ENCODE measurements at places on chromosomes 2 and 18.

DNA sequence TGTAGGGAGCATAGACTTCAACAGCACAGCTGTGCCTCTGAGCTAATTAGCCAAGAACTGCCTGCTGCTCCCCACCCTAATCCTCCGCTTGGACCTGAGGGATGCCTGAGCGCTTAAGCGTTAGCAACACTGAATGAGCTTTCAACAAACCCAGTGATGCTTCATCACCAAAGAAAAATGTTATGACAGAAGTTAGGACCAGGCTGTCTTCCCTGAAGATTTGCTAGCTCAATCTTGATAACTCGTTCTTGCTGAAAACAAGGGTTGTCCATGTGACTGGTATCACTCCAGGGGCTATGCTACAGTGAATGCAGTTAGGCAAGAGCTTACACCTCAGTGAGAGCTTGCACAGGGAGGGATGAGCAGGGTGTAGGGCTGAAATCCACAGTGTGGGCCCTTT lies 190.7 kb upstream of the SIX2 start:
- DNase-seq, result no peak

GRCh38 chr18:3002732-3003131 lies 10.2 kb downstream of the LPIN2 start:
- DNase-seq, result no peak

- DNase-seq, result no peak
Measured at GRCh38 chr2:148523315-148523714, 121.2 kb upstream of the EPC2 start.

- DNase-seq, result no peak
Measured at GRCh38 chr2:27959496-27959895, 69.0 kb downstream of the BABAM2 start.

GRCh38 chr2:43325107-43325811 lies 98.9 kb upstream of the ZFP36L2 start:
- no peak for DNase-seq

DNA sequence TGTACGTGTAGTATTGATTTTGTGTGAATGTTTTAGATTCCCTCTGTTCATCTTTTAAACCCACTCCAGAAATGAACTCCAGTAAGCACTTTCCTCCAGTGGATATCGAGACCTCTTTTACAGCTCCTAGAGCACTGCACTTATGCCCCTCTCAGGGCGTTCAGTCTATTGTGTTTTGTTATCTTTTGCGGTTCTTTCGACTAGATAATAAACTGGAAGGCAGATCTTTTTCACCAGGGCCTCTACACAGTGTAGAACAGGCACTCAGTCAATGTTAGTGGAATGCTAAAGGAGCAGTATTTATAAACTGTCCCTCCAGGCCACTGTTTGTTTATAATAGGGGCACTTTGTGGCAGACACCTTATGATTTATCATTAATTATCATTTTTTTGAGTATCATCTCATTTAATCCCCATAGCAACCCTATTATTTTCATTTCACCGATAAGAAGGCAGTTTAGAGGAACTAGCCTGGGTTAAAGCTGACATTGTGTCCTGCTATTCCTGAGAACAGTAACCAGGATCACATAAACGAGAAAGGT lies 742 bp upstream of the SOS1 start:
- DNase-seq, result no peak

GRCh38 chr2:151922845-151923666 lies 94.8 kb upstream of the ARL5A start:
- DNase-seq, result no peak

GRCh38 chr18:79903787-79904356 lies 47.6 kb downstream of the SLC66A2 start:
- no peak for DNase-seq

DNA sequence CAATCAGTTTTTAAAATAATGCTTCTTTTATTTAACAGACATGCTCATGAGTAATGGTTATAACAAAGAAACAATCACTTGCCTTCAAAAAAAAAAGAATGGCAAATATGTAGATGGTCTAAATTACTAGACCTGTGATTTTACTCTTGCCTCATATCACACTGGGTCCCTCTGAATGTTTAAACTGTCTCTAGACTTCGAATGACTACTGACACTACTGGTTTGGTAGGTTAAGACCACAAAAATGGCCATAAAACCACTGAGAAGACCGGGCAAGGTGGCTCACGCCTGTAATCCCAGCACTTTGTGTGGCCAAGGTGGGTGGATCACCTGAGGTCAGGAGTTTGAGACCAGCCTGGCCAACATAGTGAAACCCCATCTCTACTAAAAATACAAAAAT lies 5.1 kb upstream of the SELENOI start:
- no peak for DNase-seq

DNA sequence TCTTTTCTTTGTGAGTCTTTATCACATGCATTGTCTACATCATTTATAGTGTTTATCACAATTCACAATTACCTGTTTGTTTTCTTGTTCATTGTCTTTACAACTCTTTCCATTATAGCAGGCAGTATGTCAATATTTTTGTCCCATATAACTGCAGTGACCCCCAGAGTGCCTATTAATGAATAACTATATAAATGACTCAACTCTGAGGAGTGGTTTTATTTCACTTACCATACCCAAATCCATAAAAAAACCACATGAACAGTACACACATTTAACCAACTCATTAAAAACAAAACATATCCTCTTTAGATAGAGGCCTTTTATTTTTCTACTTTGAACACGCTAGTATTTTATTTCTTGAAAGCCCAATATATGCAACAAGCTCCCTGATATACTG lies 1419.1 kb upstream of the NXPH2 start:
- DNase-seq, result no peak

DNA sequence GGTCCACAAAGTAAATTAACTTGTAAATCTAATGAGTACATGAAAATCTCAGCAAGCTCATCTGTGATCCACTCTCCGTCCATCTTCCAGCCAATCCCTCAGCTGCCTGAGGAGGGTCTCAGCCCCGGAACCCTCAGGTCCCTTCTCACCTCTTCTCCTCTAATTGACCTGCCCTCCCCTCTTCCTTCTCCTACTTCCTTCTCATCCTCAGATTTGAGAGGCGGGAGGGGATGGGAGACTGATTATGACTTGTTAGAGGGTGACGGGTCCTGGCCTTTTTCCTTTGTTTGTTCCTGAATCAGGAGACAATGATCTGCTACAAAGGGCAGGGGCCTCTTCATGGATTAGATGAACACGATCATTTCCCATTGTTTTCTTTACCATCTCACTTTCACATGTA lies 80.1 kb downstream of the CYBRD1 start:
- no peak for DNase-seq

- DNase-seq, result no peak
Measured at GRCh38 chr2:173872714-173873113, 92.5 kb downstream of the SP3 start.

DNA sequence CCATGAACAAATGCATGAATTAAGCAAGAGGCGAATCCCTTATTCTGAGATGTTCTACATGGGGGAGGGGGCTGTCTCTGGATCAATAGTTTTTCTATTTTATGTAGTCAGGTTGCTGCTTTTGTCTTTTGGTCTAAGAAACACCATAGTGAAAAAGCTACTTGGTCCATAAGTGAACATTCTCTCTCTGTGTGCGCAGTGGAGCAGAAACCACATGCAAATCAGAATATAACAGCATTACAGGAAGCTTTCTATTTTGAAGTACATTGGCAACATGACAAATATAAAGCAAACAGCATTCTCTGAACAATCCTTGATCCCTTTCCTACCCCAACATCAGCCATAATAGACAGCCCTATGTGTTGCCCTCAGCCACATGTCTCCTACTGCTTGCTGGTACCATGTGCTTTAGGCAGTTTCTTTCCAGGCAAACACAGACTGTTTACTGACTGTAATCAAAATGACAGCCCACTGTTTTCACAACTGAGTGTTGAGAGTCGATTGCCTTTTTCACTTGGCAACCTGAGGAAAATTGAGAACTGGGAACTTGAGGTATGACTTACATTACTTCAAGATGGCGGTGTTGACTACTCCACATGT lies 10.6 kb downstream of the SCN3A start:
- no peak for DNase-seq

GRCh38 chr18:77017355-77017754 lies 115.2 kb downstream of the MBP start:
- DNase-seq, result no peak

DNA sequence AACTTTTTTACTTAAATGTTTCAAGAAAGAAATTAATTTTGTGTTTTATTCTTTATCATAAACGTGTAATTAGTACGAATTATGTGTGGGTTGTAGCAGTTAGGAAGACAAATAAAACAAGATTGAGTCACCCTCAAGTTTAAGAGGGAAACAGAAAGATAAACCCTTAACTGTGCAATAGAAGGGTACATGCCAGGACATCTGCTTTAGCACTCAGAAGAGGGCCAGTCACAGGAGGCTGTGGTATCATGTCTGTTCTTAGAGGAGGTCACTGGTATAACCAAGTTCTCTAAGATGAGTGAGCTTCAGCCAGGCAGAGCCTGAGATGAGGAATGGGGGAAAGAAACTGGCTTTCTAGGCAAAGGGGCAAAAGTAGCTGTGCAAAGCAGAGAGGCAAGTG lies 42.4 kb upstream of the GRHL1 start:
- DNase-seq, result no peak

DNA sequence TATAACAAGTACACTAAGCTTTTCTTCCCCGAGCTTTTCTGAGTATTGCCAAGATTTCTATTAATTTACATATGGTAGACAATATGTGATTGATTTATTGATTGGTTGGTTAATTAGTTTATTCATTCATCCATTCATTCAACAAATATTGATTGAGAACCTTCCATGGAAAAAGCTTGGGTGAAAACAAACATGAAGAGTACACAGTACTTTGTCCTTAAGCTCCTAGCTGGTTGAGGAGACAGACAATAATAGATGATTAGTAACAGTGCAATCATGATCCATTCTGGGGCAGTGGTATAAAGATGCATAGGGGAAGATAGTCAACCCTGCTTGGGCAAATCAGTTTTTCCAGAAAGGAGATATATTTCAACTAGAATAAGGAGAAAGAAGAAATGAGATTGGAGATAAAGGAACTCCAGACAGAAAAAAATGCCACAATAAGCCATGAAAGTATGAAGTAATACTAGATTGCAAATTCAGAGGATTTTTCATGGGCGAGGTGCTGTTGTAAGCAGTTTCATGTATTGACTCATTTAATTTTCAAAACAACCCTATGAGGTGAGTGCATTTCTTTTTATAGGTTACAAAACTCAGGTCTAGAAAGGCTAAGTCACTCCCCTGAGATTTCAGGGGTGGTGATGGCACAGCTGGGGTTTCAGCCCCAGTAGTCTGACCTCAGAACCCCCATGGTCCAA lies 129.5 kb downstream of the RND3 start:
- no peak for DNase-seq

- no peak for DNase-seq
Measured at GRCh38 chr2:1981850-1982249, 237.5 kb upstream of the PXDN start.

GRCh38 chr2:25276569-25277465 lies 64.9 kb downstream of the DNMT3A start:
- DNase-seq, result no peak

DNA sequence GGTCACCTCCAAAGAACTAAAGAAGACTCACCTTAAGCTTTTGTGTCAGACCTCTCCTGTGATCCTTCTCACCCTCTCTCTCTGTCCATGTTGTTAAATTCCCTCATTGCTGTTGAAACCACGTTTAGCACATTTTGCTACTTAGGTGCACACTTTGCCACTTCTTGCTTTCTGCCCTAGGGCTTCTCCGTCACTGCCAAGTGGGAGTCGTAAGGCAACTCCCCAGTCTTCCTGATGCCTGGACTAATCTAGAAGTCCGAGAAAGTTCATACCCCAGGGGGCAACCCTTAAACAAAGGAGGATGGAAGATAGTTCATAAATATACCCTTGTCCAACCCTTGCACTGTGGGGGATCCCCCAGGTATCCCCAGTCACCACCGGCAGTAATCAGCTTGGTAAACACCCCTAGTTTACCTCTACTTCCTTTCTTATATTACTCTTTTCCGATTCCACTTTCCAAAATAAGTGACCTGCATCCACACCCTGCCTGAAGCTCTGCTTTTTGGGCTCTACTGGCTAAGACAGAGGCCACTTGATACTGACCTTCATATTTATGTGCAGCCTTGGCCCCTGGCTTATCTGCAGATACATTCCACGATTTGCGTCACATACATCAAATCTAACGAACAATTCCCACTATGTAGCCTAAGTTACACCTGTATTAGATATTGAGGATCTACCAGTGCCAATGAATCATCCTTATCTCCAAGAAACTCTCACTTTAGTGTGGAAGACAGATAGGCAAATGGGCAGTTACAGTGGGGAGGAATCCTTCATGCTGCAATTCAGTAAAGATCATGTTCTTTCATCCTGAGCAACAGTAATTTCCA lies 776.2 kb downstream of the RNF144A start:
- no peak for DNase-seq

- no peak for DNase-seq
Measured at GRCh38 chr2:176471949-176472348, 202.7 kb downstream of the MTX2 start.

DNA sequence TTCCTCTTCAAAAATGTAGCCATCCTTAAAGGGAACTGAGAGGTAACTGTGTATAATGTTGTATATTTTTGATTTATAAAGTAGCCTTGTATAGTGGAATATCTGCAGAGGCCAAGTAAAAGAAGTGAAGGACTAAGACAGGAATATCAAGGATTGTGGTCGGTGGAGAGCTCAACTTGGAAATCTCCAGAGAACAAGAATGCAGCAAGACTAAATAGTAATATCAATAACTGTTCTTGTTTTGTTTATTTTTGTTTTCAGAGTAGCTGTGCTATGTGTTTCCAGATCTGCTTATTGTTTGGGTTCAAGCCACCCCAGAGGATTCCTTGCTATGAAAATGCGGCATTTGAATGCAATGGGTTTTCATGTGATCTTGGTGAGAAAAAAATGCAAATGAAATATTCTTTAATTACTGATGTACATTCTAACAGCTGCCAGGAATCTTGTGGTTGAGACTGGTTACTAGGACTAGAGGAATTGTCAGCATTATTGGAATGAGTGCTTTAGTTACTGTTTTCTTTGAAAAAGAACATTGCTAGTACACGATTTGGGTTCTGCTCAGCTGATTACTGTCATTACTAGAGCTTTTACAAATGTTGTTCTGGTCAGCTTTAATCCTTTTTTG lies 25.0 kb downstream of the FASTKD2 start:
- peak; percentile 54 for DNase-seq

GRCh38 chr2:75174981-75175380 lies 24.3 kb downstream of the TACR1 start:
- no peak for DNase-seq

DNA sequence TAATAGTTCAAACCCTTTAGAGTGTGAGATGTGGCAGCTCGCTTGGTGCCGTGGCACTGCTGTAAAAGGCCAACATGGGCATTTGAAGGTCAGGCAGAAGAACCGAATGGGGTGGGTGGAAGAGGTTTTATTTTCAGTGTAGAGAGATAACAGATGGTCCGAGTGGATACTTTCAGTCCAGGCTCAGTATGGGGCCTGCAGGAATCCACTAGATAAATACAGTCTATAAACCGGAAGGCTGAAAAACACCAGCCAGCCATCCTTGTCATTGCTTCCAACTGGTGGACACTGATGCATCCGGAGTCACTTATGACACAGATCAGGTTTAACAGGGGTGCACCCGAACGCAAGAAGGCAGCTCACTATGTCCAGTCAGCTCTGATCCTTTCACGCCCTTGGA lies 55.7 kb upstream of the AMMECR1L start:
- DNase-seq, result no peak
